Psoas muscle (tissue), 8 donors: ENCODE measurements at places on chromosomes 16 and 17.

GRCh38 chr17:75654176-75654575, 12.8 kb downstream of the RECQL5 start:
- H3K36me3 ChIP-seq: peaks cover 88% of the 10 kb centered on the region
- no peak for DNase-seq
- no peak overlapping the region for H3K27ac ChIP-seq
- no peak overlapping the region for H3K4me3 ChIP-seq
- no peaks in the 10 kb centered on the region for H3K4me1 ChIP-seq

DNA sequence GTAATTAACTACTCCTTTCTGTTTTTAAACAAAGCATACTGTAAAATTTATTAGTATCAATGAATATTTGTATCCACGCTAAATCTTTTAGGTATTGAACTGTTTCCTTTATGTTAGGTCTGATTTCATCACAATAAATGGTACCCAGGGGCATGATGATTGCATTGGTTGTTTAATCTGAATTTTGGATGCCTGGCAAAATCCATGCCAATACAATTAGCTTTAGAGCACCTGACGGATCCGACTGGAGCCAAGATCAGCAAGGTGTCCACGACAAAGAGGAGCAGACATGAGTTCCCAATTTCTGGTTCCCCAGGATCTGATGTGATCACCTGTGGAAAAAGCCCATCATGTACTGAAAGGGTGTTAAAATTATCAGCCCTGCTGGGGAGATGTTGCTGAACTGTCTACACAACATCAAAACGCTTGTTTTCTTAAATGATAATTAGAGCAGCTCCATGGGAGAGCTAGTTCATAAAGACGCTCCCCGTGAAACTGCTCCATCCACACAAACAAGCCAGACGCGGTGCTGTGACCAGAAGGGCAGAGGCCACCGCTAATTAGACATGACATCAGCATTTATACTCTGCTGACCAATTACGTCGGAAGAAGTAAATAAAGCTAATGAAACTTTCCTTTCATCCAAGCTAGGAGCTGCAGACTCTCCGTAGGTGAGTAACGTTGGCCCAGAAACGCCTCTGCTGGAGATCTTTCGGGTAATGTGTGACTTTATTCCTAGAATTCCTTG, 151.7 kb downstream of the CPPED1 start:
- H3K36me3 ChIP-seq: no peaks in the 10 kb centered on the region
- DNase-seq: no peak
- H3K27ac ChIP-seq: no peak overlapping the region

DNA sequence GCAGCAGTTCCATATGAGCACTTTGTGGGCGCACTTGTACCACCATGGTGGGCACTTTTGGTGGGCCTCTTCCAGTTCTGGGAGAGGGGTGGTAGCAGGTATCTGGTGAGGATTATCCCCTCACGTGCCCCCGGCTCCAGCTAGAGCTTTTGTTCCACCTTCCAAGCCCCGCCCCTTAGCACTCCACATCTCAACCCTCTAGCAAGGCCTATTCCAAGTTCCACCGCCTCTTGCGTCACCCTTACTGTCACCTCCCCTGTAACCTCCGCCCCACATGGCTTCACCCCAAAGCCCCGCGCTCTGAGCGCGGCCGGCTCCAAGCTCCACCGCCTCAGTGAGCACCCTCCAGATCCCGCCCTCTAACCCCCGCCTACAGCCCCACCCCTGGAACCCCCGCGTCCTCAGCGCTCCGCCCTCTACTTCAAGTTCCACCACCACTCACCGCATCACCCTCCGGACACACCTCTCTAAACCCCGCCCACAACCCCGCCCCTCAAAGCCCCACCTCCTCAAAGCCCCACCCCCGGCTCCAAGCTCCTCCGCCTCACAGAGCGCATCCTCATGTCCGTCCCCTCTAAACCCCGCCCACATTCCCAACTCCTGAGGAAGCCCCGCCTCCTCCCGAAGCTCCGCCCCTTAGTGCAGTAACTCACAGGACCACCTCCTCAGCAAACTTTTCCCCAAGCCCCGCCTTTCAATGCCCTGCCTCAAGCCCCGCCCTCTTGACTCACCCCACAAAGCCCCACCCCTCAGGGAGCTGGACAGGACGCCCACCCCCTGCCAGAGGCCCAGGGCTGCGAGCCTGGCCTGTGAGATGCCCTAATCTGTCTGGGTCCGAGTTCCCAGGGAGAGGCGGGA, 11.1 kb downstream of the SCN4A start:
- H3K27ac ChIP-seq: peak overlapping the region; percentile 89
- DNase-seq: peak; percentile 95
- H3K4me1 ChIP-seq: peaks cover 52% of the 10 kb centered on the region
- no peaks in the 10 kb centered on the region for H3K36me3 ChIP-seq

DNA sequence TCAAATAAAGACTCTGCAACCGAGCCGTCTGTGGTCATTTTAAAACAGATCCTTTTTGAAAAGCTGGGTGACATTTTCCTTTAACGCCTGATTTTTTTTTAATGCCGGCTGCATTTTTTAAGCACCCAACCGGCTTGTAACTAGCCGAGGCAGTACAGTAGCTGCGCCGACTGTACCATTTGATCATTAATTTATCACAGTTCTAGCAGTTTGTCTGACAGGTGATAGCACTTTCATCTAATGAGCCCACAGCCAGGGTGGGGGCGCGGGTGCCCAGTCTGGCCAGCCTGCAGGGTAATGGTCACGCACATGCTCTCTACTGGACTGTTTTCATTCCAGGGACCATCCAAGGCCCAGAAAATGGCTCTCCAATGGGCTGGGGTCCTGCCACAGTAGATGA, 68.8 kb downstream of the IRX5 start:
- no peaks in the 10 kb centered on the region for H3K4me1 ChIP-seq
- H3K4me3 ChIP-seq: no peak overlapping the region
- H3K27ac ChIP-seq: no peak overlapping the region
- no peaks in the 10 kb centered on the region for H3K36me3 ChIP-seq
- no peak for DNase-seq

- H3K36me3 ChIP-seq: no peaks in the 10 kb centered on the region
- H3K4me3 ChIP-seq: peak overlapping the region; percentile 54
These were observed 156.0 kb downstream of the CDH13 start for GRCh38 chr16:82782715-82783251.

DNA sequence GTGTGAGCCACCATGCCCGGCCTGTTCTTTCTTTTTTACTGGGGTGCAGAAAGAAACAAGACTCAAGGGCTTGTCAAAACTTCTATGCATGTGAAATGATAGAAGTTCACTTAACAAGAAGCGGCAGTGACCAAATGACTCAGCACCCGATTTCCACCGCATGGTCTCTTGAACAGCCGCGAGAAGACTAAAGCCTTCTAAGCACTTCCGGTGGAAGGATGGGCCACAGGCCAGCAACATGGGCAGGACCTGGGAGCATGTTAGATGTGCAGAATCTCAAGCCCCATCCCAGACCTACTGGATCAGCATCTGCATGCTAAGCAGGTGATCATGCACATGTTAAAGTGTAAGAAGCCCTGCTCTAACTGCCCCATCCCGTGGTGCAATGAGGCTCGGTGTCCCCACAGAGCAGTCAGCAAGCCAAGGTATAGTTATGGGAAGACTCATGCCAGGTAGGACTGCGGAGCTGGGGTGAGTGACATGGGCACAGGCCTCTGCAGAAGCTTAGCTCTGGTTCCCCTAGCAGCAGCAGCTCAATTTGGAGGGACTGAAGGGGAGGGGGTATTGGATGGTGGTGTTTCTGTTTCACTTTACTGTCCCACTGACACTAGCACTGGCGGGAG, 88.5 kb upstream of the HNF1B start:
- DNase-seq: no peak
- no peaks in the 10 kb centered on the region for H3K27me3 ChIP-seq
- H3K36me3 ChIP-seq: no peaks in the 10 kb centered on the region
- H3K4me1 ChIP-seq: no peaks in the 10 kb centered on the region
- H3K4me3 ChIP-seq: no peak overlapping the region
- no peak overlapping the region for H3K27ac ChIP-seq

DNA sequence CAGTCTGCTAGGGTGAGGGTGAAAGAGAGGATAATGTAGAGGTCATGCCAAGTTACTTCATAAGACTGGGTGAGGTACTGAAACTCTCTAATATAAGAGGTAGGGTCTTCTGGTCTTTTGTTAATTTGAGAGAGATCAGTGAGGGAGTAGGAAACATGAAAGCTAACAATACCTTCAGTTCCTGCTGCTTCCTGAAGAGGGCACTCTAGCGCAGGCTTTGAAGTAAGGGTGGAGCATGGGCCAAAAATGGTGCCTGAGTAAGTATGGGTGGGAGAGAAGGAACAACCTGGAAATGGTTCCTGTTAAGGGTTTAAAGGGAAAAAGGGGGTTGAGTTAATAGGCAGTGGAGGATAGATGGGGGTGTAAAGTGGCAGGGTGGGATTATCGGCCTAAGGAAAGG, 2449.5 kb downstream of the TP53TG3F start:
- H3K36me3 ChIP-seq: no peaks in the 10 kb centered on the region
- H3K27me3 ChIP-seq: no peaks in the 10 kb centered on the region

DNA sequence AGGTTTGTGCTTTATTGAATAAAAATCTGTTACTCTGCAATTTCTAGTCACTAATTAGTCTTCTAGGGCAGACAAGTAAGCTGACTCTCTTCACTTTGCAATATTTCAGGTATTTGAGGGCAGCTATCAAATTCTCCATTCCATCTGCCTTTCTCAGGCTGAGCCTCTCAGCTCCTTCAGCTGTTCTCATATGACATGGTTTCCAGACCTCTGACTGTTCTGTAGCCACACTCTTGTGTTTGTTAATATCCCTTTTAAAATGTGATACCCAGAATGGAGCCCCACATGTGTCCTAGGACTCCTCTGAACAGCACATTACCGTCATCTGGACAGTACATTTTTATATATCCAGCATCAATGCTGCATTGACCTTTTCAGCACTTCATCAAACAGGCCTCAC, 46.1 kb upstream of the MTMR4 start:
- H3K4me1 ChIP-seq: no peaks in the 10 kb centered on the region
- H3K27me3 ChIP-seq: no peaks in the 10 kb centered on the region
- no peak overlapping the region for H3K27ac ChIP-seq
- DNase-seq: no peak

DNA sequence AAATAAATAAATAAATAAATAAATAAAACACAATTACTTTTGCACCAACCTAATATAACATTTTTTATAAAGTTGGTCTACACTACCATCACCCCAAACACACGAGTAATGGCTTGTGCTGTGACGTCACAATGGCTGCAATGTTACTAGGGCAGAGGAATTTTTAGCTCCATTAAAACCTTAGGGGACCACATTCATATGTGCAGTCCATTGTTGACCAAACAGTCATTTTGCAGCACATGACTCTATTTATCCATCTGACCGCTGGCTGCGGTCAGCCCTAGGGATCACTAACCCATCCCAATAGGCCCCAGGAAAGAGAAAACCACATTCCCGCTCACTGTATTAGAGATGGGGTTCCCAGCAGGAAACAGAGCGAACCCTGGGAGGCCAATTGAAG, 9.6 kb downstream of the CDH5 start:
- H3K36me3 ChIP-seq: no peaks in the 10 kb centered on the region
- peak overlapping the region; percentile 53 for H3K27ac ChIP-seq
- H3K4me3 ChIP-seq: no peak overlapping the region
- H3K27me3 ChIP-seq: no peaks in the 10 kb centered on the region
- no peaks in the 10 kb centered on the region for H3K4me1 ChIP-seq

- H3K36me3 ChIP-seq: peaks cover 8% of the 10 kb centered on the region
- H3K27ac ChIP-seq: no peak overlapping the region
- no peak for DNase-seq
- H3K27me3 ChIP-seq: no peaks in the 10 kb centered on the region
- H3K4me3 ChIP-seq: no peak overlapping the region
These were observed 7.5 kb downstream of the RFFL start for GRCh38 chr17:35056013-35056412.

- H3K36me3 ChIP-seq: peaks cover 3% of the 10 kb centered on the region
- H3K4me3 ChIP-seq: no peak overlapping the region
- DNase-seq: no peak
- no peaks in the 10 kb centered on the region for H3K4me1 ChIP-seq
- no peak overlapping the region for H3K27ac ChIP-seq
These were observed 8.3 kb upstream of the PYDC1 start for GRCh38 chr16:31225193-31225592.

DNA sequence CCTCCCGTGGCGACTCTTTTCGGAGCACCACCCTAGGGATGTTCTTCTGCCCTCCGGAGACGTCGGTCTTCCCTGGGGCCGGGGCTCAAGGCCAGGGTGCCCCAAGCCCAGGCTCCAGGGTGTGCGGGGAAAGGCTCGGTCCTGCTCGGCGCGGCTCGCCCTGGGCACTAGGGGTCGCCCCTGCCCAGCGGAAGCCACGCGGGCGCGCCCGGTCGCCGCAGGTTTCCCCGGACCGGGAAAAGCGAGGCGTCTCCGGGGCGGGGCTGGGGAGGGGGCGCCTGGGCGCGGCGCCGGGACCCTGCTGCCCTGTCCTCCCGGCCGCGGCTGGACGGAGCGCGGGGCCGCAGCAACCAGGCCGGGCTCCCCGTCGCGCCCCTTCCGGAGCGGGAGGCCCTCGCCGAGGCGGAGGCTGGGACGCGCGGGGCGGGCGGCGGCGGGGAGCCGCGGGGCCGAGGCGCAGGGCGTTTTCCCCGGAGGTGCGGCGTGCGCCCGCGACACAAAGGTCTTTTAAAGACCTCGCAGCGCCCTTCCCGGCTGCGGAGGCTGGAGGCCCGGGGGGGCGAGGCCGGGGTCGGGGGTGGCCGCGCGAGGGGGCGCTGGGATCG, 76.4 kb downstream of the MRC2 start:
- H3K4me1 ChIP-seq: peaks cover 5% of the 10 kb centered on the region
- peak overlapping the region; percentile 36 for H3K27ac ChIP-seq
- peak; percentile 71 for DNase-seq
- peak overlapping the region; percentile 71 for H3K4me3 ChIP-seq

- H3K36me3 ChIP-seq: peaks cover 44% of the 10 kb centered on the region
- H3K27ac ChIP-seq: peak overlapping the region; percentile 95
- no peaks in the 10 kb centered on the region for H3K27me3 ChIP-seq
- H3K4me3 ChIP-seq: peak overlapping the region; percentile 98
These were observed 1.7 kb downstream of the PSMD11 start for GRCh38 chr17:32445971-32446370.

GRCh38 chr17:67068999-67069398, 24.6 kb downstream of the CACNG1 start:
- H3K36me3 ChIP-seq: no peaks in the 10 kb centered on the region
- H3K4me1 ChIP-seq: peaks cover 8% of the 10 kb centered on the region
- H3K27ac ChIP-seq: no peak overlapping the region
- no peaks in the 10 kb centered on the region for H3K27me3 ChIP-seq
- H3K4me3 ChIP-seq: no peak overlapping the region

DNA sequence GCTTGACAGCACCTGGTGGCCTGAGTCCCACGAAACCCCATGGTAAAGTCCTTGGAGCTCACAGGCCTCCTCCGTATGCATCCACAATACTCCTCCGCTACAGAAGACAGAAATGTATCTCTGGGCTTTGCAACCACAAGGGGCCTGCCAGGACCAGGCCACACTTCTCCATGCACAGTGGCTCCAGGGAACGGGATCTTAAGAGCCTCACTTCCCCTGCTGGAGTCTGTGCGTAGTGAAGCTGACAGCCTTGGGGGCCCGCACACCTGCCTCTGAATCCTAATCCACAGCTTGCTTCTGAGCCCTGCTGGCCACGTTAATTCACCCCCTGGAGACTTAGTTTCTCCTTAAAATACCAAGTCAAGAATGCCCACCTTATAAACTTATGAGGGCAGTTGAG, 125.7 kb downstream of the COPRS start:
- H3K36me3 ChIP-seq: no peaks in the 10 kb centered on the region
- no peak for DNase-seq
- H3K27me3 ChIP-seq: no peaks in the 10 kb centered on the region
